ENCODE measurements at places on chromosomes 1 and 21.

GRCh38 chr1:112565800-112566199 lies 53.1 kb downstream of the ST7L start:
- no peak for DNase-seq

- DNase-seq, result no peak
Observed at GRCh38 chr1:229892515-229893117, 174.4 kb upstream of the GALNT2 start.

DNA sequence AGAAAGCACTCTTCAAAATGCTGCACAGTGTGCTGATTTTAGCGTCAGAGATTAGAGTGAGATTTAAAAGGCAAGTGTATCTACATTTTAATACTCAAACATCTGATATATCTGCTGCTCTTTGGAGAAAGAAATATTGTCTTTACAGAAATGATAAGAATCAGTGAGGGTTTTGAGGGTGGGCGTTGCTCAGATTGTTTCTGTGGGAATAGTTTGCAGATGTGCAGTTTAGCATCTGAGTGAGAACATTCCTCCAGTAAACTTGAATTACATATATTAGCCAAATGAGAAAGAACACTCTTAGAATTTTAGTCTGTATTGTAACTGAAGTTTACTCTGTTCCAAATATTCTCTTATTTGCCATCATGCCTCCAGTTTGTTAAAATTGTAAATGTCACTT lies 549.2 kb downstream of the NEGR1 start:
- DNase-seq, result no peak

- no peak for DNase-seq
Observed at GRCh38 chr1:84960371-84960770, 36.5 kb downstream of the MCOLN2 start.

DNA sequence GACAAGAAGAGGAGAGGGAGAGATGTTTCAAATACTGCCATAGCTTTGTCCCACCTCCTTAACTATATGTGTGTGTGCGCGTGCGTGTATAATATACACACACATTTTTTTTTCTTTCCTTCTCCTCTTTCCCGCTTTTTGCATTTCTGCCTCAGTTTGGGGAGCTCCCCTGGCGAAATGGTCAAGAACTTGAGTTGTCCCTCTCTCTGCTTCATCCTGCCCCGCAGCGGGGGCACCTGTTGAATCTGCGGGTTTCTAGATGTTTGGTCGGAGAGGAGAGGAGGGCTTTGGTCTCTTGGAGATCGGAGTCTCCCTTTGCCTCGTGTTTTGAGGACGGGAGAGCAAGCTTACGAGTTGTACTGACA lies 504 bp downstream of the SCCPDH start:
- DNase-seq, result no peak

DNA sequence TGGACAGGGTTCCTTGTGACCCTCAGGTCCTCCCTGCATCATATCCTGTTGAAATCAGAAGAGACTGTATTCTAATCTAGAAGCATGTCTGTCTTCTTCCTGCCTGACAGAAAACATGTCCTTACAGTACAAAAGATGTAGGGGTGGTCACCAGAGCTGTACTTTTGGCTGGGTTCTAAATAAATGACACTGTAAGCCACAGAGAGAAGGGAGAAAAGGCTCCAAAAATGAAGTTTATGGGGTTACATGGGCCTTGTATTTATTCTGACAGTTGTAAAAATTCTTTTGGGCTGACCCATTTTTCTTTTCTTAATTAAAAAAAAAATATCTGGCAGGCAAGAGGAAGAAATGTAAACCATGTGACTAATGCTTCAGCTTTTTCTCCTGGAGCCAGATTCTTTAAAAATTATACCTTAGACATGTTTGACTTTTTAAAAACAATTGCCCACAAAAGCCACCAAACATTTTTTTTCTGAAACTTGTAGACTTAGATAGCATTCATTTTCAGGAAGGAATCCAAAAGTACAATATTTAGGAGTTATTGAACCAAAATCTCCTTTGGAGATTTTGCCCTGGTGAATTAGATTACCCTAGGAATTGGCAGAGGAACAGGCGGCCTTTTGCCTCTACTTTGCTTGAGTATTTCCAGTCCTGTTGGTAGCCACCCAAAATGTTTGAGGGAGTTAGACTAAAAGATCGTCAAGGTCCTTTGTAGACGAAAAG lies 17.1 kb downstream of the RGL1 start:
- DNase-seq, result no peak

DNA sequence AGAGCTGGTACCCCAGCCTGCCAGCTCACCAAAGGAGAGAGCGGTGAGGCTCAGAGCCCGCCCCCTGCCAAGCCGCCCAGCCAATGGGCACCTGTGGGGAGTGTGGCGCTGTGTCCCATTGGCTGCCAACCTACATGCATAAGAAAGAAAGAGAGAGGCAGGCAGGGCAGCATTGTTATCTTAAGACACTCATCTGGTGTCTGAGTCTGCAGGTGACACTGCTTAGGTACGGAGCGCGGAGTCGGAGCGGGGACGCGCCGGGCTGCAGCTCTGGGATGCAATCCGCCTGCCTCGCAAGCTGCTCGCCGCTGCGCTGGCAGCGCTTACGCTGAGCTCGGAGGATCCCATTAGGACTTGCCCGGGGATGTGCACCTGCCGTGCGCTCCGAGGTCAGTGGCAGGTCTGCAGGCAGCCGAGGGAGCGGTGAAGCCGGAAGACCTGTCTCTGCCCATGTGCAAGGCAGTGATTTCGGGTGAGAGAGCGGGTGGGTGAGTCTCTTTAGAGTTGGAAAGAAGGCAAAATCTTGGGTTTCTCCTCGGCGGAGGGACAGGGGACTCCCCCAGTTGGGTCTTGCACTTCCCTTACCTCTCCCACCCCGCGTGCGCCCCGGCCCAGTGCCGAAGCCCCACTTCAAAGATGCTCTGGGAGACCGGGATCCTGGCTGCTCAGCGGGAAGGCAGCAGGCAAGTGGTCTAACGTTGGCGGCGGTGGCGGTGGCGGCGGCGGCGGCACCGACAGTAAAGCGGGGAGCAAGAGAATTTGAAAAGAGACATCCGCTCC lies at the start of gene BRINP2:
BRINP2 (plus strand) TSS at position 203 of the 780 bp plus-strand sequence. CDS start 58,919 bp downstream, outside the sequence.
- DNase-seq, result no peak

DNA sequence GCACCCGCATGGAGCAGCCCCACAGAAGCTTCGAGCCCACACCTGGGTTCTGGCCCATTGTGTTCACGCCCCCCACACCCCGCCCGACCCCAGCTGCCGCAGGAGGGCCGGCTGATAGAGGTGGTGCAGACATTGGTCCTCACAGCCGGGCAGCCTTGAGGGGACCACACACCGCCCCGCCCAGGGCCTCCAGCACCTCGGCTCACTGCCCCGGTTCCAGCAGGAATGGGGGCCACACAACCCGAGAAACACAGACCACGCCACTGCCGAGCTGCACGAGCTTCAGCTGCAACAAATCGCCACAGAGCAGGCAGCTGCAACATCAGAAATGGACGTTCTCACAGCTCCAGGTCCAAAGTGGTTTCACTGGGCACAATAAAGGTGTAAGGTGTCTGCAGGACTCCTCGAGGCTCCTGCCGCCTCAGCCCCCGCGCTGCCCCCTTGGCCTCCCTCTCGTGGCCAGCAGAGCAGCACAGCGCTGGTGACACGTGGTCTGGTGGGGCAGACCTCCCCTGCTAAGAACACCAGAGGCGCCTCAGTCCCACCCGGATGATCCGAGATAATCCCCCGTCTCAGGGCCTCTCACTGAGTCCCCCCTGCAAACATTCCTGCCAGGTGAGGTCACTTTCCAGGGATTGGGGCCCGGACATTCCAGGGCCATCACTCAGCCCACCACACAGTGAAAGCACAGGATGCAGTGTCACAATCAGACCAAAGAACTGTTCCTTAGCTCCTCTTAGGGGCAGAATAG lies 62.3 kb upstream of the ADARB1 start:
- DNase-seq, result no peak

DNA sequence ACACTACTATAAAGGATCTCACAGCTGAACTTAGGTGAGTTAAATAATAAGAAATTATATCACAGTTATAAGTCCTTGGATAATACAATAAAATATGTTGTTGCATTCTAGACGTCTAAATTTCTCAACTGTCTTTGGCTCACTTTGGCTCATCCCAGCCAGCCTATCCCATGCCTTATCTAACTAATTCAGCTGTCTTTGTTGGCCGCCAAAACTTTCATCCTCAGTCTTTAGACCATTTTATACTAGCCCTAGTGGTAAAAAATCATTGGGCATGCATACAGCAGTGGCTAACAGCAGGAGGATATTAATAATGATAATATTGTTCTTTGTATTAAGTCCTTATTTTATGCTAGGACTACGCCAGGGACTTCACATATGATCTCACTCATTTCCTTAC lies 59.3 kb downstream of the CCDC18 start:
- DNase-seq, result no peak

DNA sequence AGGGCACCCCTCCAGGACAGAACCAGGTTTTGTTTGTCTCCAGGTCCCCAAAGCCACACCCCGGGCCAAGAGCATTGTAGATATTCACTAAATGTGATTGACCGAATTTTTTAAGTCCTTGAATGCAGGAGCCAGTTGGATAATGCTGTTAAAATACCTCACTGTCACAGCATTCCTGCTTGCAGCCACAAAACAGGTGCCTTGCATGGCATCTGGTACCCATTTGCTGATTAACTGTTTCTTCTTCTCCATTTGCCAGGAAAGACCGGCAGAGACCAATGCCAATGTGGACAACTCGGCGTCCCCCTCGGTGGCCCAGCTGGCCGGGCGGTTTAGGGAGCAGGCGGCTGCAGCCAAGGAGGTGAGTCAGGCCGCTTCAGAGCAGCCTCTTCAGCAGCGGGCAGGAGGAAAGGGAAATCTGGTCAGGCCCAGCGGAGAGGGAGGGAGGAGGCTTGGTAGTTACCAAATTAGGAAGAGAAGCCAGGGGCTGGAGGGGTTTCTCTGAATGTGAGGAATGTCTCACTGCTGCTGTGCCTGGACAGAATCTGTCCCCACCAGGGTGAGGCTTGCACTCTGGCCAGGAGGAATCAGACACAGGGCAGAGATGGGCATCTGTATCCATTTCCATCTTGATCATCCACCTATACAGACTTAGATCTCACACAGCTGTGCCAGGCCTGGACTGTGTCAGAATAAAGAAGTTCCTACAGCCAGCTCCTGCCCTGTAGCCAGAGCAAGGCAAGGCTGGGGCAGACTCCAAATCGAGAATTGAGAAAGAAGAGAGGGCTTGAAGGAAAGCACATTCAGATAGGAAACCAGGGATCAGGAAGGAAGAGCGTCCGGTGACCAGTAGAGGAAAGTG lies 37.9 kb upstream of the MPZL1 start:
- no peak for DNase-seq

GRCh38 chr1:40823983-40824382 lies 38.2 kb downstream of the CITED4 start:
- no peak for DNase-seq

GRCh38 chr1:85363521-85363920 lies 87.1 kb upstream of the BCL10 start:
- no peak for DNase-seq

GRCh38 chr1:199313444-199313843 lies 674.6 kb downstream of the PTPRC start:
- no peak for DNase-seq

DNA sequence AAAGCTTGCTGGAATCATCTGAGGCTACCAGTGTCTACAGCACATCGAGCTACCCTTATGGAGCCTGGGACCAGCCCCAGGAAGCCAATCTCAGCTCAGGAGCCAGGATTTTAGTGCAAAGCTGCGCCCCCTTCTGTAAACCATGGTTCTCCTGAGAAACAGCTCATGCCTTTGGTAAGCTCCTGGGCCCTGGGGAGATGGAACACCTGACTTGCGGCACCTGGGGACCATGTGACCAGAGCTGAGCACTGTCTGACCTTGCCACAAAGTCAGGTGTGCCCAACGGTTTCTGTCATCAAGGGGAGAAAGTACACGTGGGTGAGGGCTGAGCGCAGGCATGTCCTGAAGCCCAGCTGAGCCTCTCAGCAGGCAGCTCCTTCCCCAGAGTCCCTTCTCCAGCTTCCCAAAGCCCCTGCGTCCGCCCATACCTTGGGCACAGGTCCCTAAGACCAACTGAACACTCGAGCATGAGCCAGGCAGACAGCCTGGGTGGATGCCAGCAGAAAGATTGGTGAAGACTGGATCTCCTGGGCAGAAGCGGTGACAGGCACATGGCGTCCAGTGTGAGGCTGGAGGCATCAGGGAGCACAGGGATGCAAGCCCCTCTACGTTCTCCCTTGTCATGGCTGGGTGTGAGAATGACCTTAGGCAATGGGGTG lies 57.9 kb upstream of the TENT5B start:
- DNase-seq, result no peak

- DNase-seq, result no peak
Observed at GRCh38 chr1:171431994-171432393, 53.3 kb upstream of the PRRC2C start.

- no peak for DNase-seq
Observed at GRCh38 chr21:31938330-31939301, 65.8 kb downstream of the HUNK start.
